ENCODE measurements at places on chromosomes 2 and 18. TPM values are rescaled to one million over a fixed set of nuclear protein-coding genes. Genes with fewer than 3 reads are reported as not detected.

DNA sequence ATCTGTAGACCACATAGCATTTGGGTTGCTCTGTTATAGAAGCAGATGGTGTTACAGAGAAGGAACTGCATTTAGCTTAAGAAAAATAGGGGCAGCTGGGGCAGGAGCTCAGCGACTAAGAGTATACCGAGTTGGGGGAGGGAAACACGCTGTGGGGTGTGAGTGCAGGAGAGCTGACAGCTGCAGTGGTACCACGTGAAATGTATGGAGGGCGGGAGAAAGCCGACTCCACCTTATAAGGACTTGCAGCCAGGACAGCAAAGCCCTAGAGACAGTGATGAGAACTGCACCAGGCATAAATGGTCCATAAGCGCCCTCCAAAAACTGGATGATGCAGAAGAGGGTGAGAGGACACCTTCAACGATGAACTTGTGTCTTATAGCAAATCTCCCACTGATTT is 237.6 kb downstream of the PRKCE start:
- DNase-seq, result peak; percentile 48

Gene PDCD1
- 47.4 TPM for total RNA-seq

Gene EMILIN1
- total RNA-seq, result 0.51 TPM

GRCh38 chr2:75019790-75020189 is 61.3 kb downstream of the POLE4 start:
- no peak for DNase-seq

Gene SERPINB11
- not detected for total RNA-seq

GRCh38 chr2:117232305-117232704 is 582.2 kb upstream of the DDX18 start:
- DNase-seq, result no peak

Gene SPC25
- 47.1 TPM for total RNA-seq

- DNase-seq, result no peak
Measured at GRCh38 chr18:26506012-26506411, 42.3 kb downstream of the KCTD1 start.

DNA sequence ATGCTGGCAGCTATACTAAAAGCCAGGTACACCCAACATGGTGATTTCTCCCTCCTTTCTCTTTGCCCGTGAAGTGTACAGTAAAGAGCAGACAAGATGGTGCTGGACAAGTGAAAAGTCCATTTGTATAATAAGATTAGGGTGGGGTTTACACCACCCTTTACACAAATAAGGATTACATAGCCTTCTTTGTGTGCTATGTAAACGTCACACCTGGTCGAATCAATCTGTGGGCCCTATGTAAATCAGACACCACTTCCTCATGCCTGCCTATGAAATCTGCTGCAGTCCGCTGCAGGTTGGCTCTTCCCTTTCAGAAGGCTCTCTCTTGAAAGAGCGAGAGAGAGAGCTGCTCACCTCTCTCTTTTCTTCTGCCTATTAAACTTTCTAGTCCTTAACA is 1054.3 kb upstream of the SLC39A10 start:
- DNase-seq, result no peak

DNA sequence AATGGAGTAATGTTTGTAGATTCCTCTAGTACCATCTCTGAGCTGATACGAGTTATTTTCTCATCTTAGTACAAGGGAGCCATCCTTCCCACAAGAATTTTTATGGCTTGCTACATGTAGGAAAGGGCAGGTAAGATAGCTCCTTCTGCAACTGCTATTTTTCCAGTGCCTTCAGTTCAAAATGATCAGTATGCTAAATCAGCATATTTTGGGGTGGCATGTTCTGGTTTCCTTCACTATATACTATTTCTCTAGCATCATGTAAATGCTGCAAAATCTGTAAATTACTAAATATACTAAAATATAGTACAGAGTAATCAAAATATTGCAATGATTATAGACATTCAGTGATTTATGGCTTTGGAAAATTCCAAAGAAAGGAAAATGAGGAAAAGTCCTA is 1230.0 kb upstream of the CHAC2 start:
- DNase-seq, result no peak

DNA sequence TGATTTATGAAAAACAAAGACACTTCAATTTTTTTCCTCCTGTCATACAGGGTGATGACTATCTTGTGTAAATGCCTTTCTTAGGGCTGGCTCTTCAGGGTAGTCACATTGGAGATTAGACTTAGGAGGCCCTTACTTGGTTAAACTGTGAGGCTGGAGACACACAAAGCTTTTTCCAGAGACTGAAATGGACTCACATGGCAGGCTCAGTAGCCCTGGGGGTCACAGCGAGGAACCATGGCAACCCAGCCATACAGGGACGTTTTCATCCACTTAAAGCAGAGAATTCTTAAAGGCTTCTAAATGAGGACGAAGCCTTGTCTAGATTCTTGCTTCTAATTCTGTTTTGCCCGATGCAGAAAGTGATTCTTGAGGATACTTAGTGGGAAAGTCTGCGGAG is 57.3 kb upstream of the ZDBF2 start:
- DNase-seq, result no peak

DNA sequence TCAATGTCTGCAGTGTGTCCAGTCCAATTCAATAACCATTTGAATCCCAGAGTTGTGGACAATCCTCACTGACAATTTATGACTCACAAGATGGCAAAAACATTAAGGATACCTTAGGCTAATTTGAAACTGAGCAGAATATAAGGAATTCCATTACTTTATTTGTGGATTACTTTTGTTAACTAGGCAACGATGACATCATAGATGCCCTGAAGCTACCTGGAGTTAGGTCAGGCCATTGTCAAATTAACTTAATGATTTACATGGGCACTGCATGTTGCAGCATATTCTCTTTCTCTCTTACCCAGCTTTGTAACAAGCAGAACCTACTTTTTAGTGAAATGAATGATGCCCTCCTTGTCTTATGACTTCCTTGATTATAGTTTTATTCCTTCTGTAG is 100.0 kb upstream of the CDCA7 start:
- DNase-seq, result no peak

DNA sequence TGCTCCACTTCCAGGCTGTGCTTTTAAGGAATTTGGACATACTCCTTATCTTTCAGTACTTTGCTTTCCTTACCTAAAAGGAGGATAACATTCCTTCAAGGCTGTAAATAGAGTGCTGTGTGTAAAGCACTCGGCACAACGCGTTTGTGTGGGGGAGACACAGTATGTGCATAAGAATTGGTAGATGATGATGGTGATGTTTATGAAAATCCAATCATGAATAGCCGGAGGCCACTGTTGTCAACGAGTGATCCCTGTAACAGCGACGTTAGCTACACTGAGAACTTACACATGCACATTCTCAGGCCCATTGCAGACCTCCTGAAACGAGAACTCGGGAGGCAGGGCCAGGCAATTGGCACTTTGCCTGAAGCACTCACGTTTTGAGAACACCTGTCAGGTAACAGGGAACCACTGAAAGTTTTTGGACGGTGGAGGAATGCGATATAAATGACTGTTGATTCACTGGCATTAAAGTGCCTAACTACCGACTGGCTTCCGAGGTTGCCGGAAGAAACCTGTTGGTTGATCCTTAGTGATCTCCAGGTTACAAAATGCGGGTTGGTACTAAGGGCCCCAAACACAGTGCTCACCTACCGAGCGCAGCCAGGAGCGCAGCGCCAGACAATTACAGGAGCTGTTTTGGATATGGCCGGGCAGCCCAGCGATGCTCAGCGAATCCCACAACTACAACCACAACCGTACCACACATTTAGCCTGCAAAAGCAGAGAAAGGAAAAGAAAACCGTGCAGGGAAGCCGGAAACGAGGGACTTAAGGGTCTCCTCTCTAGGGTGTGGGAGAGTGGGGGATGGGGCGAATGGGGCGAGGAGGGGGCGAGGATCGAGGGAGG is 1.0 kb upstream of the MAP4K4 start:
- no peak for DNase-seq

GRCh38 chr2:206225435-206226232 is 48.8 kb upstream of the ZDBF2 start:
- peak; percentile 15 for DNase-seq

DNA sequence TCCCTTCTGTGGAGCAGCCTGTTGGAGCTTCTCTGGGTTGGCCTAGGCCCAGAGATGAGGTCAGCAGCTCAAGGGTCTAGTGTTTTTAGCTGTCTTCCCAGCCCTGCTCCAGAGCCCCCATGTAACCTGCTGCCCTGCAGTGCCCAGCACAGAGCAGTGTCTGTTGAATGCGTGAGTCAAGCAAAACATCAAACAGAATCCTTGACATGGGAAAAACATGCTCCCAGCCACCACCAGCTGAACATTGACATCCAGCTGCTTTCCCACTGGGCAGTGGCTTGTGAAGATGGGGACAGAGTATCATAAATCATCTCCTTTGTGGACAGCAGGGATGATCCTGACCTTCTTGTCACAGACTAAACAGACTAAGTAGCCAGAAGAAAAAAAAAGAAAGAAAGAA is 22.6 kb downstream of the IMPA2 start:
- no peak for DNase-seq

Gene SRBD1
- total RNA-seq, result 20.5 TPM

DNA sequence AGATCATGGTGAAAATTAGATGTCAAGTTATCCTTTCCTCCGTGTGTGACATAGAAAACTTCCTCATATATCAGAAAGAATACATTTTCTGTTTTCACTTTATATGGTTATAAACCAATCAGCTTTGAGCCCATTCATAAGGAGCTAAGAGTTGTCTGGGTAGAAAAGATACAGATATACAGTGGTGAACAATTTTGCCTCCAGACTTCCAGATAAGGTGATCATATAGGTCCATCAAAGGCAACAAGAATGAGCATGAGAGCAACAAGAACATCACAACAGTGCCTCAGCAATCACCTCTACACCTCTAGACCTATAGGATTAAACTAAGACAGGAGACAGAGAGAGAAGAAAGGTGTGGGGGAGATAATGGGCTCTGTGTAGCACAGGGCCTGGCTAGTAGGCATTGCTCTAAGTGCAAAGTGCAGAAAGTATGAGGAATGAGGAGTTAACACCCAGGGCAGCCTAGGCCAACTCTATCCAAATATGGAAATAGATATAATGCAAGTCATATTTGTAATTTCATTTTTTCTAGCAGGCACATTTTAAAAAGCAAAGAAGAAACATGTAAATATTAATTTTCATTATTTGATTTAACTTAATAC is 8.3 kb downstream of the TNP1 start:
- DNase-seq, result no peak

DNA sequence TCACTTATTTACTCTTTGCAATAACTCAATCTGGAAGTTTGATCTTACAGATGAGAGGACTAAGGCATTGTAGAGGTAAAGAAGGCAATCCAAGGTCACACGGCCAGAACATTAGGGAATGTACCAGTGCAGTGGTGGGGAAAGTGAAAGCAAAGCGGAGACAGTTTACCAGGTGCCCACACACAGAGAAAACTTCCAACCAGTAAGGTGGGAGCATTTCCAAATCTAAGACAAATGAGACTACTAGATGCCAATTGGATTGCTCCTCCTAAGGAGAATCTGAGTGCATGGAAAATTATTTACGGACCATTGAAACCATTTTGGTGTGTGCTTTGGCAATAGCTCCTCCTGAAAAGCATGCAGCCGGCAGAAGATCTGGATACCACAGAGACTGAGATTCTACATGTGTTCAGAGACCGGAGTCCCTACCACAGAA is 34.9 kb downstream of the SLC20A1 start:
- DNase-seq, result no peak

Gene IL36G
- not detected for total RNA-seq

GRCh38 chr2:224156436-224156835 is 117.3 kb upstream of the SERPINE2 start:
- no peak for DNase-seq

- DNase-seq, result no peak
Measured at GRCh38 chr2:1788478-1788959, 44.2 kb upstream of the PXDN start.

DNA sequence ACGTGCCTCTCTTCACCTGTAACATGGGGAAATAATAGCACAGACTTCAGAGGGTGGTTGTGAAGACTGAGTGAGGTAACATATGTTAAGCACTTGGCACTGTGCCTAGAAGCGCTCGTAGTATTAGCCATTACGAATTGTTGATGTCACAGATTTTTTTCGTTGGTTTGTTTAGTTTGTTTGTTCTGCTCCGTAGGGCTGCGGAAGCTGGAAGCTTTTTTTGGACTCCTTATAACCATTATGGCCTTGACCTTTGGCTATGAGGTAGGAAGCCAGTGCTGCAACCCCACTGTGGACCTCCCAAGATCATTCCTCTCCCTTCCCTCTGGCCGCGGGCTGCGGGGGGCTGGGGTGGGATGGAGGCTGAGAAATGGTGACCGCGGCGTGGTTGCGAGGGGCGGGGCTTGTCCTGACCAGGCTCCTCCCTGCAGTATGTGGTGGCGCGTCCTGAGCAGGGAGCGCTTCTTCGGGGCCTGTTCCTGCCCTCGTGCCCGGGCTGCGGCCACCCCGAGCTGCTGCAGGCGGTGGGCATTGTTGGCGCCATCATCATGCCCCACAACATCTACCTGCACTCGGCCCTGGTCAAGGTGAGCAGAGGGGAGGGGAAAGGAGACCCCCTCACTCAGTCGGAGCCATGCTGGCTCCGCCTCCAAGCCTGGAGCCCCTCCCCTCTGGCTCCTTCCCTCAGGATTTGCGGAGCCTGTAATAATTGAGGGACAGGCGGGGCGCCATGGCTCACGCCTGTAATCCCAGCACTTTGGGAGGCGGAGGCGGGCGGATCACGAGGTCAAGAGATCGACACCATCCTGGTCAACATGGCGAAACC is 5.5 kb downstream of the SLC11A1 start:
- no peak for DNase-seq

Gene MGAT4A
- 71.9 TPM for total RNA-seq

DNA sequence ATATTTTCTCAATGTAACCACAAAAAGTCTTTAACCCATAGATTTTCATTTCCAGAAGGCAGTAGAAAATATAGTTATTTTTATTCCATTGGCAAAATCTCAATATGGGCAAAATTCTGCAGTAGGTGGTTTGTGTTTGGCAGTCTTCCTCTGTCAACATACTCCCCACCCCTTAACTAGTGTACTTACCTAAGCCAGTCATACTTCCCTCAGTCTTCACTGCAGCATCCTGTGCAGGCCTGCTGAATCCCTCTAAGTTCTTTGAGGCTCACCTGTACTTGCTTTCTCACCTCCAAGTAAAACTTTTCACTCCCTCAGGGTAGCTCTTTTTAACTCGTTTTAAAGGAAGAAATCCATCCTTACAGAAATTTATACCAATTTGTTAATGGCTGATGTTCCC is 6.8 kb downstream of the CARF start:
- DNase-seq, result no peak

DNA sequence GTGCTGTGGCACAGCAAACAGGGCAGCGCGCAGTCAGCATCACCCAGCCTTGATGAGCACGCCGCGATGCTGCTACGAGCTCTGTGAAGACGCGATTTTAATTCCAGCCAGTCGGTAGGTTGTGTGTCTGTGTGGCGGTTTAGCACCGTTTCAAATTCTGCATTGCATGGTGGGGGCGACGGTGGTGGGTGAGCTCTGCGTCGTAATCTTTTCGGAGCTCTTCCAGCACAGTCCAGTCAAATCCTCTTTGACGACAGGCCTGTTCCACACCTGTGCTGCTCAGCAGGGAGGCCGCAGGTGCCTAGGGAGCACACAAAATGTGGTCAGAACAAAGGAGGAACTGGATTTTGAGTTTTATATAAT is 8.6 kb downstream of the ALLC start:
- no peak for DNase-seq

Gene SERPINB3
- total RNA-seq, result not detected

Gene C2orf81
- 2.8 TPM for total RNA-seq

GRCh38 chr18:79720359-79720733 is 40.7 kb downstream of the CTDP1 start:
- no peak for DNase-seq

Gene SH3BP4
- total RNA-seq, result 0.46 TPM
